Stimulated activated CD4-positive, alpha-beta T cell treated with anti-CD3 and anti-CD28 coated beads, Interleukin-1b, Interleukin-23, amount 100 ng/mL, for 48 hours (primary cell): ENCODE measurements at places on chromosomes 3 and 15.
A peak's percentile ranks its signal among the peaks of the same experiment; 100 is the strongest.

GRCh38 chr3:196122021-196122687, 40.3 kb upstream of the TFRC start:
- DNase-seq: no peak

DNA sequence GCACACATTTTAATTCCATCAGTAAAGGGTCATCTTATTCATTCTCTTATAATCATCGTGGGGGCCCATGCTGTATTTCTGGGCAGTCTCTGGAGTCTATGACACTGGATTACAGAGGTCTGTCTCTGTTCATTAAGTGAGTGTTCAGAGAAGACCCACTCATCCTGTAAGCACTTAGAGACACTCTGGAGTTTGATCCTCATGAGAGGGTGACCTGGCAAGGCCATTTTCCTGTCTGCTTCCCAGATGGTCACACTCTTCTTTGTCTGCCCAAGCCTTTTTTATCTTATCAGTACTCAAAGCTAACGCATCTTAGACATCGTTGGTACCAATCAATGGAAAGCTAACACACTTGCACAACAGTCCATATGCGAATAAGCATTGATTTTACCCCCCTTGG, 333.1 kb downstream of the RORA start:
- DNase-seq: no peak

DNA sequence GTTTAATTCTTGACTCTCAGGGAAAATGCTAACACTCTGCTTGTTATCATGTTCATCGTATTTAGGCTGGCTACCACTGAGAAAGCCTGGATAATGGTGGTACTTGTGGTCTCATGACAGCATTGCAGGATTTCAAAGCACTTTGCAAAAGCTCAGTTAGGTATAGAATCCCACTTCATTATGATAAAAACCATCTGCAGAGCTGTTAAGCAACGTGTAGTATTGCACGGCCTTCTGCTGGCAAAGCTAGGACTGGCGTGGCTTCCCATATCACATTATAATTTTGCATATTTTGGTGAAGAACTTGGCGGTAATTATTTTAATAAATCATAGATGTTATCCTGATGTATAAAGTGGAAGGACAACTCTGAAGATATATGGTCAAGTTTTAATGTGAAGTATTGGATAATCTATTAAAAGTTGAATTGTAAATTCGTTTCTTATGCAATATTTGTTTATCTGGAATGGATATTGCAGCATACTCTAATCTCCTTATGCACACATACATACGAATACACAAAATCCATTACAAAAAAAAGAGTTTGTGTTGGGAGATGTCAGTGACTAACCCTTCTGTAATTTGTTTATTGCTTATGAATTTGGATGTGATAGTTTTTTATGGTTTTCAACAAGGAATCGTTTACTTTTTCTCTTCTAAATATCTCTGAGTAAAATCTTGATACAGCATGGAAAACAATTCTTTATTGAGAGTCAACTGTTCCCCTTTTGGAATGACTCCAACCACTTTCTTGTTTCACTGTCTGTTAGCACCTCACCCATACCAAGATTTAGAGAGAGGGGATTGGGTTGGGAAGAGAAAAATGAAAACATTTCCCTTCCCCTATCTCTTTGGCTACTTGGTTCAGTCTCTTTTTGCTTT, 9.2 kb downstream of the RAB8B start:
- DNase-seq: no peak

DNA sequence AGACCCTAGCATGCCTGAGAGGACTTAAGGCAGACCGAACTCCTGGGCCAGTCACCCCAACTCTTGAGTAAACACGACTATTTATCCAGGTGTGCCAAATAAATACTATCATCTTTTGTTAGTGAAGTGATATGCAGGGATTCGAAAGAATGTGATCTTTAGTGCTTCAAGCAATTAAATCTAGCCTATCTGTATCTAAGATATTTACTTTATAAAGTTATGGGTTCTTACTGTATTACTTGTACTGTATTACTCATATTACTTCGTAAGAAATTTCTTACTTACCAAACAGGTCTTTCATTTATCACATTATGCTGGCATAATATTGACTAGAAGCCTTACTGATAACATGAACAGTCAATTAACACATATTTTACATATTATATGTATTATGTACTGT, 211.6 kb upstream of the NECTIN3 start:
- no peak for DNase-seq

DNA sequence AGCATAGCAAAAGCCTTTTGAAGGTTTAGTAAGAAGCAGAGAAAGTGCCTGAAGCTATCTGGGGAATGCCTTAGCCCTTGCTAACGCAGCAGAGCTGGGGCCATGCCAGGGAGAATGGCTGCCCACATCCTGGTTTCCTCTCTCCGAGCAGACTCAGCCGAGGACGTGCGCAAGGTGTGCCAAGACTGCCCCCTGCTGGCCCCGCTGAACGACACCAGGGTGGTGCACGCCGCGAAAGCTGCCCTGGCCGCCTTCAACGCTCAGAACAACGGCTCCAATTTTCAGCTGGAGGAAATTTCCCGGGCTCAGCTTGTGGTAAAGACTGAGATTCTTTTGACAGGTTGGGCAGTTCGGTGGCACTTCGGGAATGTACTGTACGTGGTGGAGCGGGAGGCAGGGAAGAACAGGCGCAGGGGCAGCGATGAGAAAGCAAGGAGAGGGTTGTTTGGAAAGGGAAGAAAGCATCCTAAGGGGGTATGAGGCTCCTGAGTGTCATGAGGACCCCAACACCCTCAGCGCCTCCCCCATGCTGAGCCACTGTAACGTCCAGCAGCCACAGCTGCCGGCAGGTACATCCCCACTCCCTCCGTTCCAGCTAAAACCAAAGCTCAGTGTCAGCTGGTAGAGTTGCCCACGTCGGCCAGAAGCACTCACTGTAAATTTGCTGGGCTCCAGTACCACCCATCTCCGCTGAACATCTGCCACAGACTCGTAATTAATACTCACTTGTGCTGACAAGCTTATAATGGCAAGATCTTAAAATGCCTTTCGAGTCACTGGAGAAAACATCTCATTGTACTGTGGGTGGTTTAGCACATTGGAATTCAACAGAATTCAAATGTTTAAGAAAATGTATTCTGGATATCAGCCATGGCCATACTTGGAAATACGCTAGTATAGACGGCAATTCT, 4.4 kb downstream of the AHSG start:
- DNase-seq: peak; percentile 91

DNA sequence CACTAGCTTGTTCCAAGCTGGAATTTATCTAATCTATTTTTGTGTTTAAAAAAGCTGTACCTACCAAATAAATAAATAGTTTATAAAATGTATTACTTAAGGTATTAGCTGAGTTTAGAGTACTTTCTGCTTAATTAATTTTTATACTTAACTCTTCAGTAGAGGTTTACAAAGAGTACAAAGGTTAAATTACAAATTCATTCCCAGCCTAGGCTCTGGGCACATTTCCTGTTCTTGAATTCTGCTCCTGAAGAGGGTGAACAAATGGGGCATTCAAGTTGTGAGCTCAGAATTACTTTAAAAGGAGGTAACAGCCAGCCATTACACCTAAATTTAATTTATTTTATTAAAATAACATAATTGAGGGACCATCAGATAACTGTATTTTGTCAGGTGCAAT, 26.4 kb downstream of the MKRN2 start:
- DNase-seq: no peak

DNA sequence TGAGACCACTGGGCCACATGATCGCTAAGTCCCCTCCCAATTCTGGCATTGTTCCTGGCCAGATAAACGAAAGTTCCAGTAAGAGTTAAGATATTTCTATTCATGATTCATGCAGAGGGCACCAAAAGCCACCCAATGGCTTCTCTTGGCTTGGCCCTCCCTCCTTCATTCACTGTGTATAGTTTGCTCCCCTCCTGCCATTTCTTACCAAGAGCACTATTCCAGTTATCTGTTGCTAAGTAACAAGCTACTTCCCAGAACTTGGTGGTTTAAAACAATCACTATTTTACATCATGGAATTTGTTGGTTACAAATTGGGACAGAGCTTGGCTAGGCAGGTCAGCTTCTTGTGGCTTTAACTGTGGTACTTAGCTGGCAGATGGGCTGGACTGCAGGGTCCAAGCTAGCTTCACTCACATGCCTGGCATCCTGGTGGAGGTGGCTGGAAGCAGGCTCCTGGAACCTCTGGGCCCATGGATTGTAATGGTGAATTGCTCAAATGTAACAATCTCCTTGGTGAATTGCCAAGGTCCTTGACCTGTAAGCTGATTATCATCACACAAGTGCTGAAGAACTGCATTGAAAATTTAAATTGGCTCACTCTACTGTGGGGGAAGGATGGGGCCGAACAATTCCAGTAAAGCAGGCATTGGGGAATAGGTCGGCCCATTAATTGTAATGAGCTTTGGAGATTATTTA, 16.6 kb downstream of the EAF1 start:
- no peak for DNase-seq

- DNase-seq: no peak
These were observed 36.7 kb downstream of the RGMA start for GRCh38 chr15:93052090-93052879.

DNA sequence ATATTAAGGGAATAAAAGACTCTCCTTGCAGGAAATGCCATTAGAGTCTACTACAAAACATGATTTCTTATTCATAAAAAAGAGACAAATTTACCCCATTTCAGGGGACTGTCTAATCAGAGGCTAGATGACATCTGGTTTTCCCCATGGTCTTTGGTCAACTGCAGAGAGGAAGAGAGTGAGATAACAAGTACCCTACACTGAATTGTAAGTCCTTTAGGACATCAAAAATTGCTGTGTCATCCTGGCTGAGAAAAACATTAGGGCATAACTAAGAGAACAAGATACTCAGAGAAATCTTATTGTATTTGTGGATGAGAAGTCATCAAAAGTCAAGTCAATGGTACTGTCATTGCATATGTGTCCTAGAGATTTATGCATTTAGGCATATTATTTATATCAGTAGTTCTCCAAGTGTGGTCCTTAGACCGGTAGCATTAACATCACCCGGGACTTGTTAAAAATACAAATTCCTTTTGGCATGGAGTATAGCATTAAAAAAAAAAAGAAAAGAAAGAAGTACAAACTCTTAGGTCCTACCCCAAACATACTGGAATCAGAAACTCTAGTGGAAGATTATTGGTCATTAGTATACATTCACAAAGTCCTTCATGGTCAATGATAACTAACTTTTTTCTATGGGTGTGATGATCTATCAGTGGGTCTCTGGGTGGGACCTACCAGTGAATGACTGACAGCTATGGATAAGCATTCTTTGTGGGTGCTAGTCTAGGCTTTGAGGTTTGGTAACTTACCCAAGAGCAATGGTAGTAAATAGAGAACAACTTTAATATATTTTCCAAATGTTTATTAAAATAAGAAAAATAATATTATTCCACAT, 29.0 kb upstream of the TBC1D5 start:
- DNase-seq: no peak

- DNase-seq: no peak
These were observed 188.4 kb upstream of the ICE2 start for GRCh38 chr15:60667190-60667868.

DNA sequence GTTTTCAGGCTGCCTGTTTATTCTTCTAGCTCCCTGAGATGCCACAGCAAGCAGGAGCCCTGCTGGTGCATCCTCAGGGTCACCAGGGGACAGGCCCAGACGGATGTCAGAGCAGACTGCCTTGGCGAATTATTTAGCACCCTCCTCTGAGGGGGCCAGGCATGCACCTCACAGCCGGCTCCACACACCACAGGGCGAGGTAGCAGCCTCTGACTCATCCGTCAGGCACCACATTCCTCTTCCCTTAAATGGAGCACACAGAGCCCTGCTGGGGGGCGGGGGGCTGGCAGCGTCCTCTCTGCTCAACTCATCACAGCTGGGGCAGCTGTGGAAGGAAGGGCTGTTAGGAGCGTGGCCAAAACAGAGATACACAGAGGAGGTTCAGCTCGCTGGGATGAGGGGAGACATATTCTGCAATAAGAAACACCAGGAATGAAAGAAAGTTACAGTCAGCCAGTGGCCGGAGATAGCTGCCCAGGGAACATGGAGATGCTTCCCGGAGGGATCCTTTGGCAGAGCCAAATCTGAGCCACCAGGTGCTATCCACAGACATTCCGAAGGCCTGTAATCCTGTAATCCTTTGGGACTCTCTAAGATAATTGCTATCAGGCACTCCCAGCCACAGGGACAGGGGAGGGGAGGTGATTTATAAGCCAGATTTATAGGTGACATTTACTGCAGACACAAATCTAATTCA, 13.9 kb upstream of the PRICKLE2 start:
- no peak for DNase-seq

DNA sequence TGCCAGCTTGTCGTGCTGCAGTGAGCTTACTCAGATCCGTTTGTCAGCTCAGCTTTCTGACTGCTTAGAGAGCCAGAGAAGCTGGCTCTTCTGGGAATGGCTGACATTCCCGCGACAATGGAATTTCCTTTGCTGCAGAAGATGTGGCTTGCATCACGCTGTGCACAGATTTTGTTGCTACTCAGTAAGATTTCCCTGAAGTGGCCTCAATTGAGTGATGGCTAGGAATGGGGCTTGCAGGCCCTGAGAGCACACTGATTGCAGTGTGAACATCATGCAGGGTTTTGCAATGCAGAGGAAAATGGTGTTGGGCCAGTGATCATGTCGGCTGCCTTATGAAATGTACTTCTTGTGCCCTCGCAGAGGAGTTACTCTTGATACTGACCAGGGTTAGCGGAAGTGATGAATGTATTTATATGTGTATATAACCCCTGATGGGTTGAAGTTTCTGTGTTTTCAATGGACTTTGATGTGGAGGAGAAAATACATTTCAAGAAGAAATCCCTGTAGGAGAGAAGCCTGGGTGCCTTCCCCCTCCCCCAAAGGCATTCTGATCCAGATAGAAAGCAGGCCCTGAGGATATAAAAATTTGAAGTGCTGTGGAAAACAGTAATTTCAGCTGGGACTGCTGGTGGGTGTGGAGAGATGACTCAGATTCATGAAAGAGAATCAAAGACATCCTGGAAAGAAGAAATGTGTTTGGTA, 102.5 kb upstream of the PDZRN3 start:
- no peak for DNase-seq

DNA sequence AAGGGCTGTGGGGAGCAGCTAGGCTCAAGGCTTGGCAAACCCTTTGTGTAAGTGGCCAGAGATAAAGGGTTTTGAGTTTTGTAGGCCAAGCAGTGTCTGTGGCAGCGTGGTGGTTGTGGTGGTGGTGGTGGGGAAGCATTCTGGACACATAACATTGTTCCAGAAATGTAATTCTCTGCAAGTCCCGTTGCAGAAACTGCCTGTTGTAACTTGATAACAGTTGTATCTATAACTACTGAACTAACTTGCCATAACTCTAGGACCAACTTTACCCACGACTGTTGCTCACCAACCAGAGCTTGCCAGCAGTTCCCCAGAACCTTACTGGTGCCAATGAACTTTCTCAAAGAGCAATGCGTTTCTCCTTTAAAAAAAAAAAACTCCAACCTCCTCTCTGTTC, 18.1 kb upstream of the TMEM40 start:
- DNase-seq: no peak

- DNase-seq: no peak
These were observed 133.4 kb upstream of the BHLHE40 start for GRCh38 chr3:4845882-4846281.

GRCh38 chr15:41096178-41096577, 19.9 kb downstream of the INO80 start:
- no peak for DNase-seq

DNA sequence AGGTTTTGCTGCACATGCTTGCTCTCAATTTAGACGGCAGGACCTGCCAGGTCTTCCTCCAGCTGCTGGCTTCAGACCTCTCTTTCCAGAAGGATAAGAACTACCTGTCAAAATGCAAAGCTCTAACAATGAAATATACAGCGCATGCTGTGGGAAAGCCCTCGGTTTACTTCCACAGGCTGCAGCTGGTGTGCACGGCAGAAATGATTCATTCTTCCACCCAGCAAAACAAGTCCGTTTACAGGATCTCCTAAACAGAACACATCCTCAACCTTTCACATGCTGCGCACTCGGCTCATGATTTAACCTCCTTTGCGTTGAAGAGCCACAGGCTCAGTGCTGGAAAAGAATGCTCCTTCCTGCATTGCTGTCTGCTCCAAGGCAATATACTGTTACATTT, 92.4 kb upstream of the WNT5A start:
- no peak for DNase-seq
